ENCODE measurements at places on chromosomes 2 and 18.
A peak's percentile ranks its signal among the peaks of the same experiment; 100 is the strongest.

DNA sequence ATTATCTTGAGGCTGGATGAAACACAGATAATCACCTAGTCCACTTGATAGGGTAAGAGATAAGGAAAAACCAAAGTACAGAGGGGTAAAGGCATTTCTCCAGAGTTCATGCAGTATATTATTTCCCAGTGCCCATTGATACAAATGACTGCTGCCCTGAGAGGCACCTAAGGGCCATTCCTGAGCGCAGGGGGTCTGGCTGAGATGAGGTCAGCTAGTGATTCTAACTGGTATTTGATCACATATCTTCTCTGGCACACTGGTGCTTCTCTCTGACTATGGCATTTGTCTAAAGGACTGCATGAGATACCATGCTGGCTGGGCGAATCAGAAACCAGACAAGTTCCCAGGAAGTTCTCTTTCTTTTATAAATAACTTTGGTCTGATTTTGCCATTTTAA, 73.3 kb upstream of the TFCP2L1 start:
- DNase-seq: no peak

DNA sequence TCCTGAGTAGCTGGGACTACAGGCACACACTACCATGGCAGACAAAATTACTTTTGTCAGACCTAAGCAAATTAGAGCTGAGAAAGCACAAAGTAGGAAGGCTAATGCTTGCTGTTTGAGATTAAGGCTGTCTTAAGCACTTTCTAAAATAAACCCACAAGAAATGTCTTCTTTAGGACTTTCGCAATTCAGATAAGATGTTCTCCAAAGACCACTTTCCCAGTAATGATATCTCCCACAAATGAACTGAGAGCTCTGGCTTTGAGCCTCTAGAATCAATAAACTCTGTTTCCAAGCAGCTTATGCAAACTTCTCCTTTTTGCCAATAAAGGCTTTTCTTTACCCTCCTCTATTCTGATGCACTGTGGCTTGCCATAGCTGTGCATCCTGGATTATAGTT, 32.0 kb upstream of the GALNT1 start:
- DNase-seq: no peak

DNA sequence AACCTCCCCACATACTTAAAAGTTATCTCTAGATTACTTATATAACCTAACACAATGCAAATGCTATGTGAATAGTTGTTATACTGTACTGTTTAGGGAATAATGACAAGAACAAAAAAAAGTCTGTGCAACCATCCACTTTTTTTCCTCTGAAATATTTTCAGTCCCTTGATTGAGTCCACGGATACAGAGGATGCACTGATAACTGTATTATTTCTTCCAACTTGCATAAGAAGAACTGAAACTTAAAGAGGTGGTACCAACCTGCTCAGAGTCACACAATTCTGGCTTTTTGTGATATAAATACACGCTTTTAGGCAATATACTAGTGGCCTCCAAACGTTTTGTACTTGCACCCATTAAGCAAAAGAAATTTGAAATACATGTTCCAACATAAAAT, 1.4 kb downstream of the SMC6 start:
- no peak for DNase-seq

- no peak for DNase-seq
Measured at GRCh38 chr2:216104691-216105090, 4.5 kb upstream of the XRCC5 start.

- no peak for DNase-seq
Measured at GRCh38 chr2:239929504-239929903, 95.6 kb downstream of the NDUFA10 start.

DNA sequence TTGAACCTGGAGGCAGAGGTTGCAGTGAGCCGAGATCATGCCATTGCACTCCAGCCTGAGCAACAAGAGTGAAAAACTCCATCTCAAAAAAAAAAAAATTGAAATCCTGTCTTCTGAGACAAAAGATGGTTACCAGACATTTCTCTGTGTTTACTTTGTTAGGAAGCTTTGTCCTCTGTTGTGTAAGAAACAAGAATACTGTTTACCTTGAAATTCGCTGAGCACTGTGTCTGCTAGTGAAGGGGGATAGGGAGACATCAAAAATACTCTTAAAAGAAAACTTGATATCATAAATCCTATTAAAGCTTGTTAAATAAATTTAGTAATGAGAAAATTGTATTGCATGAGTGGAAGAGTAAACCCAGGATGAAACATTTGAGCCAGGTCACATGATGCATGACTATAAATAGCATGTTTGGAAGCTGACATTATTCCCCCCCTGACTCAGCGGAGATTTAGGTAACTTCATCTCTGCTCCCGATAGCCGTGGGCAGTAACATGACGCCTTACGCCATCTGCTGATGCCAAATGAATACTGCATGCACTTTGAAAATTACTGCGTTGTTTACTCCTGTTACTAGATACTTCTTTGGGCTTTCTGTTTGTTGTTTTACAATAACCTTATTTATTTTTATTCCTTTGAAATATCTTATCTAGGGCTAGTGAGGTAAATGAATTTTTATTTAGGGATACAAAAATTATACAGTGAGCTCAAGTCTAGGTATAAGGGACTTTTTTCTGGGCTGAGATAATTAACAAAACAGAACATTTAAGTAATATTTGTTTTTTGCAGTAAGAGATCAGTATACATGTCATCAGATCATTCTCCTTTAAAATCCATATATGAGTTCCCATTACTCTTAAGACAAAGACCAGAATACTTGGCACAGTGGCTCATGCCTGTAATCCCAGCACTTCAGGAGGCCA, 134.9 kb downstream of the MAP3K20 start:
- peak; percentile 82 for DNase-seq

GRCh38 chr2:9488583-9489547, 14.5 kb downstream of the IAH1 start:
- DNase-seq: no peak

DNA sequence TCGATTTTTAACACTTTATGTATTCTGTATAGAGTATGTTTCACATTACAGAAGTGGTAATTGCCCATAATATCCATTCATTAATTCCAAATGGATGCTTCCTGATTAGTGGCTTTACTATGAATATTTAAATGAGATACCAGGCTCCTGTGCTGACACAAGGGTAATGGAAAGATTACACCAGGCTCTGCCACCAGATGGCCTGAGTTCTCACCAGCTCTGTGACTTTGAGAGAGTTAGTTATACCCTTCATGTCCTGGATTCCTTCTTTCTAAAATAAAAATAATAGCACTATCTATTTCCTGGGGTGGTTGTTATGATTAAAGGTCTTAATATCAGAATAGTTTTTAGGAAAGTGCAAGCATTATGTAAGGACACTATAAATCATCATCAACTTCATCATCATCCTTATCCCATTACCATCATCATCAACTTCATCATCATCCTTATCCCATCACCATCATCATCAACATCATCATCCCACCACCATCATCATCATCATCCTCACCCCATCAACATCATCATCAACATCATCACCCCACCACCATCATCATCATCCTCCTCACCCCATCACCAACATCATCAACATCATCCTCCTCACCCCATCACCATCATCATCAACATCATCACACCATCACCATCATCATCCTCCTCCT, 151.8 kb downstream of the DNER start:
- DNase-seq: no peak

DNA sequence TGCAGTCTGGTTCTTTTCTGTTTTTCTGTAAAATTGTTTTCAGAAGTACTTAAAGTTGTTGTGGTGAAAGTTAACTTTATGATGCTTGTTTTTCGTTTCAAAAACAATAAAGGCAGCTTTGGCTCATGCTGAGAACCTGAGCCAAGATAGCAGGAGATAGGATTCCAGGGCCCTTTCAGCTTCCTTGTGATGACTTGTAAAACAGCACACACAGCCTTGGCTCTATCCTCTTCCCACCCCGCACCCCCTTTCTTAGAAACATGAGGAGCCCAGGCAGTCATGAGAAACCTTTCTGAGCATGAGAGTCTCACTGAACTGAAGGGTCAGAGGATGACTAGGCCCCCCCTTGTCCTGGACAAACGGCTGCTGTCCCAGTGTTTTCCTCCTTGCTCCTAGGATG, 12.4 kb upstream of the CHRNA1 start:
- DNase-seq: no peak

GRCh38 chr2:120316528-120317179, 29.3 kb upstream of the INHBB start:
- no peak for DNase-seq

GRCh38 chr2:16080516-16080915, 140.2 kb downstream of the MYCN start:
- DNase-seq: no peak

- DNase-seq: no peak
Measured at GRCh38 chr2:182818501-182818900, 47.9 kb downstream of the FRZB start.

DNA sequence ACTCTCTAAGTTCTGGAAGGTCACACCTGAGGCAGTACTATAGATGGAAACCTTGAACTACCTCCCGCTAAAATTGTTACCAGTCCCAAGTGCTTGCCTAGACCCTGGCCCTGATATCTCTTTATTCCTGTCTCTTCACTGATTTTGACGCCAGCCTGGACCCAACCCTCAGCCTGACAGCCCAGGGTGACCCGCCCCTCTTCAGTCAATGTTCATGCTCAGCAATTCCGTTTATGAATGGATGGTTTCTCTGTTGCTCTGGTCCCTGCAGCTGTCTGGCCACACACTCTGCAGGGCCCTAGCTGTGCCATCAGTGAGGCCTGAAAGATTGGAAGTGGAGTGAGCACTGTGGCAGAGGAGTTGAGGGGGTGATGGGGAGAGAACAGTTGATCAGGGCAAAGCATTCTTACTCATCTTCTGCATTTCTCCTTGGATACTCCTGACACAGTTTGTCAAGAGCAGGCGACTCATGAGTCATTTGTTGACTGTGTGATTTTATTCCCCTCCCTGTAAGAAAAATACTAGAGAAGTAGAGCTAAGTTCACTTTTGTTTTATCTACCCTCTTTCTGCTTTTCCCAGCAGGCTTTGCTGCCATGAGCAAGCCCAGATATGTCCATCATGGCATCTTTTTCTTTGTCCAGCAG, 46.0 kb downstream of the NPAS2 start:
- DNase-seq: peak; percentile 21

GRCh38 chr2:160064916-160065315, 2.5 kb upstream of the PLA2R1 start:
- no peak for DNase-seq

DNA sequence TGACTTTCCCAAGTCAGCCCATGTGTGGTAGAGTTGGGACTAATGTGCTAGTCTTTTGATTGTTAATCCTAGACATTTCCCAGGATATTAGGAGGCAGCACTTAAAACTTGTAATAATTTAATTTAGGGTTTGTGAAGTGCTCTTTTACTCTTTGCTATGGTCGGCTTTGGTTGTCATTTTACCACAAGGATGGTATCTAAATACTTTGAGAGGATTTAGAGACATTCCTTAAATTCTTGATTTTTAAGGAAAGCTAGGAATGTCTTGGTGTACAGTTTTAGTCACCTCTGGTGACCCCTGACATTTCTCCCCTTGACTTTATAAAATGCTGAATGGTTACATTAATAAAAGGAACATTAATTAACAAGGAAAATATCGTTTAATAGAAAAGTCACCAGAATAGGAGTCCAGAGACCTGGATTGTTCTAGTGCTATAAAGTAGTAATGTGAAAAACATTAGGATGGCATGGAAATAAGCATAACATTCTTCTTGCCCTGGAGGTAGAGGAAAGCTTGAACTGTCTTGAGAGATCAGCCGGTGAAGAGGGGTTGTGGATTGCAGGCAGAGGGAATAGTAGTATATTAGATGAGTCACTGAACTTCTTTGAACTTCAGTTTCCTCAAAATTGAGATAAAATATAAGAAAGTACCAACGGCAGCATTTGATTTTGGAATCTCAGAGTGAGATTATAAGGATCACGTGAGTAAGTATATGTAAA, 209.2 kb downstream of the MCFD2 start:
- peak; percentile 30 for DNase-seq

- DNase-seq: peak; percentile 78
Measured at GRCh38 chr18:3451183-3451988, 1.4 kb downstream of the TGIF1 start.

DNA sequence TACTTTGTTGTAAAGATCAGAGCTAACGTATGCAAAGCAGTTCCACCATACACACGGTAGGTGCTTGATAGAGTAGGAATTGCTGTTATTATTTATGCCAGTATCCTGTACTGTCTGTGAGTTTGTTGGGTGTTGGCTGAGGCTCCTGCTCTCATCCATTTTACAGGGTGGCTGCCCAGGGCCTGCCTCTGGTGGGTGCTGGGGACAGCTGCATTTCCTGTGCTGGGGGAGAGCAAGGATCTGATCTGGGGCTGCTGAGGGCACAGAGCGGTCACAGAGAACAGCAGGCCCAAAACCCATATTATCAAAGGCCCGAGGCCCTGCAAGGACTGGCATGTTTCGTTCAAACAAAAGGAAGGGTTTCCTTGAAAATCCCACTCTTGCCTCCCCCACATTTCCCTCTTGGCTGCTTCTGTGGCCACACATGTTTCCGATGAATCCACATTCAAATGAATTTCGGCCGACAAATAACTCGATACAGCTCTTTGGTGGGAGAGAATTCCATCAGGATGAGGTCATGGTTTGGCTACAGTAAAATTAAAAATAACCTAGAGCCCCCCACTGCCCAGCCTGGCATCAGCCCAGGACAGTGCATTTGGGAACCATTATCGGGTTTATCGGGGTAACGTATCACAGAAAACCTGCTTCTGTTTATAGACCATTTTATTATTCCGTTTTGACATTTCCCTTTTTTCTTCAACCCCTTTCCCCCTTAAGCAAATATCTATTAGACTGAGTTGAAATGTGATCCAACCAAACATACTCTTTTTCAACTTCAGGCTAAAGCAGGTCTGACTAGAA, 143.4 kb downstream of the CYRIA start:
- DNase-seq: no peak

DNA sequence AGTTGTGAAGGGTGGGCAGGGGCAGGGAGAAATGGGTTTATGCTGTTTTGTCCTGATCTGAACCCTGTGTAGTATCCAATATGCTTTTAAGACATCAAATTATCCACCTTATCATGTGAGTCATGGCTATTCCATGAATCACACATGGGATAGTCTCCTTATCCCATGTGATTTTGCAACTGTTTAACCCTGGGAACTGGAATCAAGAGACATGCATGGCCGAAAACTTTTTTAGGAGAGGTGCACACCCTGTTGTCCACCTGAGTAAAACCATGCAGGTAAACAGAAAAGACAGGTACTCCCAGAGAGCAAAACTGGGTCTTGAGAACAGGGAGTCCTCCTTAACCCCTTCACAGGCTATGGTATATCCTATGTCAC, 490.6 kb upstream of the HS6ST1 start:
- no peak for DNase-seq

DNA sequence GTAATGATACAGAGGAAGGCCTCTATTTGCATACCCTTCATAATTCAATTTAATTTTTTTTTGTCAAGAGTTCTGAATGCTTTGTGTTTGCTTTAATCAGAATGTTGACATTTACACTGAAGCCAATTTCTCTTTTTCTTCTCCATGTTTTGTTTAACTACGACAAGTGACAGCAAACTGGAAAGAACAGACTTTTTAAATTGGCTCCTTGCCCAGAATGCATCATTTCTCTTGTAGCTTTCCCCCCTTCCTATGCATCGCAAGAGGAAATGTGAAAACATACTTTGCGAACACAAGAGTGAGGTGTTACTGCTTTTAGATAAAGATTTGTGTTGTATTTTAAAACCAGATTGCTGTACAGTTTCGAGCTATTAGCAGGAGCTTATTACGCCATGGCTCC, 955.2 kb upstream of the CELF4 start:
- DNase-seq: no peak

Measured in RCC 7860 (cell line).